Germinal center (tissue), 1 donor: ENCODE measurements at places on chromosomes 2 and 18.

DNA sequence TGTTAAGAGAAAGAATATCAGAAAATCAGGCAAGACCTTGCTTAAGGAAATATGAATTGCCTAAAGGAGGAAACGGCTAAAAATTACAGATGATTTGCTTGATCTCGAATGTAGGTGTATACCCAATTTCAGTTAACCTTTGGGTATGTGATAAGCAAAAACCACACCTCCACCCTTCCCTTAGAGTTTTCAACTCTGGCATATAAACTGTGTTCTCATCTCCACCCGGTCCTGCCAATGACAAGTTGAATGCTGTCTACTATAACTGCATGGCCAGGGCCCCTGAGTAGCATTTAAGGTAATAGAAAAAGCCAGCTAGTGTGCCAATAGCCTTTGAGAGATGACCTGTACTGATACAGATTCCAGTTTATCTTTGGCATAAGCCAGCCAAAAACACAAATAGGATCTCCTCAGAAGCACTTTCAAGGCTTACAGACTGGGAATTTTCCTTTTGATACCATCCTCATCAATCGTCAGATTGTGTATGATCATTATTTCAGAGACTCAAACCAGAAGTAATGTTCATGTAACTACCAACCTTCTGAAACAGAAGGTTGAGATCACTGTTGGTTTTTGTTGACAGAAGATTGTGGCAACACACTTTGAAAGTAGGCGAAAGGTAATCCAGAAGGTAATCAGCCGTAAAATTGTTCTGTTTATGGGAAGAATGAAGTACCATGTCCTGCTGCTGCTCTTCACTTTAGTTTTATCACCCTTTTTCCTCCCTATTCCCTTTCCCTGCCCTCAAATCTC lies 163.1 kb downstream of the GFPT1 start:
- no peak for DNase-seq

GRCh38 chr18:13105059-13105458 lies 113.5 kb upstream of the LDLRAD4 start:
- no peak for DNase-seq

DNA sequence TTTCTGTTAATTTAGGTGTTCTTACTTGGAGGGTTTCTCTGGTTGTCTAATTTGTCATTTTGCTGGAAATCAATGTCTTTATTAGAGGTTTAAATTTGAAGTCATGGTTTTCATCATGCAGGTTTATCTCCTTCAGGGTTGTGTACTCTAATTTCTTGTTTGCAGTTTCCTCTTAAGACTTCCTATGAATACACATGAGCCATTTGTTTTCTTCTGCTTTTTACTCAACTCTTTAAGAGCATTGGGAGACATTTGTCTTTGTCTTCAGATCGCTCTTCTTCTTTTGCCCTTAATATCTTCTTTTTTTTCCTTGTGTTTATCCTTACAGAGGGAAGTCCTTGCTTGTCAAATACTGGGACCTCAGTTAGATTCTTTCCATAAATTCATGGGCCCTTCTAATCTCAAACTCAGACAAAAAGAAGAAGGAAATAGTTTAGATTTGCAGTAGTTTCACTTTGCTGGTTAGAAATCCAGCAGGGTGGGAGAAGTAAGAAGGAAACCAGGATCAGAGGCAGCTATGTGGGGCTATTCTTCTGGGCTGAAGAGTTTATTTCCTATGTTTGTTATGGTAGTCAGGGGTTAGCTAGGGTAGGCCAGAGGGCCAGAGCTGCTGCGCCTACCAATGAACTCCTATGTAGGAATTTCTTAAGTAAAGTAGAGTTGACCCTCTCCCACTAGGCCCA lies 176.6 kb downstream of the DYSF start:
- no peak for DNase-seq

- no peak for DNase-seq
Measured at GRCh38 chr2:180523621-180524340, 456.6 kb upstream of the UBE2E3 start.

DNA sequence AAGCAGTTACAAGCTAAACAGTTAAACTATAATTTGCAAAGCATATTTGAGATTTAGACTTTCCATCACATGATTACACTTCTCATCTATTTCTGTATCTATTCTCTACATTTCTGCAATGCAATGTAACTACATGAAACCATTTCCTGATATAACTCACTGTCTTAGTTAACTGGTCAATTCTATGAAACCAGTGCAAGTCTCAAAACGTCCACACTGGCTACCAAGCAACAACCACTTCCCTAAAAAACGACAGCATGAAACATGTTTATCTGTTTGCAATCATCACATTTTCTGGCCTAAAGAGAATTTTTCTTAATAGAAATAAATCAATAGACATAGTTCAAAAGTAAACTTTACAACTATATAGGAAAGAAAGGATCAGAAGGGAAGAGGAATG lies 17.4 kb downstream of the FECH start:
- DNase-seq, result no peak

DNA sequence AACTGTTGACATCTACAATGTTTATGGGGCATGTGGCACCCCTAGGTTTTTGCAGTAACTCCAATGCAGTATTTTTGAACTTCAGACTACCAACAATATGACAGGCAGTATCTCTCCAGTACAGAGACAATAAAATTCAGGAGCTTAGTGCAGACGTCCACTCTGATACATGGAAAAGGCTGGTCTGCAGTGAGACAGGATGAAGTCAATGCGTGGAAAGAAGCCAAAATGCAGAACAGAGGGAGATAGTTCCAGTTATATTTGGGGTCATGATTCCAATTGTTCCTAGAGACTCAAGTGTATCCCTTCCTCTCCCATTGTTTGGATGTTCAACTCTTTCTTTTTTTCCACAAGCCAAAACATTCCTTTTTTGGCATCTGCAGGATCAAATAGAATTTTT lies 18.7 kb upstream of the SMAD2 start:
- DNase-seq, result no peak

GRCh38 chr2:171972329-171972982 lies 27.3 kb upstream of the METAP1D start:
- DNase-seq, result no peak

- no peak for DNase-seq
Measured at GRCh38 chr2:39696838-39697237, 31.1 kb downstream of the TMEM178A start.

DNA sequence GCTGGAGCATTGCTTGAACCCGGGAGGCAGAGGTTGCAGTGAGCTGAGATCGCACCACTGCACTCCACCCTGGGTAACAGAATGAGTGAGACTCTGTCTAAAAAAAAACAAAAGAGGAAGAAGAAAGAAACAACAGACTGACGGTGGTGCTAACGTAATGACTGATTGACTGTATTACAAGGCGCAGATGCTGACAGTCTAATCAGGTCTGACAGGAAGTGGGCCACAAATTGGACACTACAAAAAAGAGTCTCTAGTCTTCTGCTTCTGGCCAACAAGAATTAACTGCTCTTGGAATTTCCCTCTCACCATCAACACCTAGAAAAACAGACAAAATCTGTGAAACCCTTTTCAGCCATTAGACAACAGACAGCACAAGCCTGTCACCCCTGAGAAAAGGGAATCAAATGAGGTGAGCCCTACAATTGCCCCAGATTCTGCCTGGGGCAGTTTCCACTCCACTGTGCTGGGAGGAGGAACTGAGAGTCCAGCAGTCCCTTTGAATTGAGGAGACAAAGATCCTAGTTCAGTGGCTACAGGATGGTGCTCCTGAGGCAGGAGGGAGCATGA lies 43.3 kb downstream of the SNED1 start:
- peak; percentile 61 for DNase-seq

DNA sequence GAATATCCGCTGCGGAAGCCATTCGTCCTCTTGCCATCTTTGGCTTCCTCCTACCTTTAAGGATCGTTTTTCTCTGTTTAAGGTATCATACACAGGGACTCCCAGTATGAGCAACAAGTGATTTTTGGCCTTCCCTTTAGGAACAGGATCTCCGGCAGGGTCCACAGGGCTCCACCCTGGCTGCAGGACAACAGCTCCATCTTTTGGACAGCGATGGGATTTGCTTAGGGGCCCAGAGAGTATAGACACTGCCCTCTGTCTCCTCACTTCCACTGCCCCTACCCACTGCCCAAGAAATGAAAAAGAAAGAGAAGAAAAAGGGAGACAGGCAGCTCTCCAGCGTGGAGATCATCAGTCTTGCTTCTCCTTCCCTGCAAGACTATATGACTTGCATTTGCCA lies 224.5 kb downstream of the UXS1 start:
- no peak for DNase-seq

GRCh38 chr2:212424082-212424481 lies 114.5 kb downstream of the ERBB4 start:
- DNase-seq, result no peak

DNA sequence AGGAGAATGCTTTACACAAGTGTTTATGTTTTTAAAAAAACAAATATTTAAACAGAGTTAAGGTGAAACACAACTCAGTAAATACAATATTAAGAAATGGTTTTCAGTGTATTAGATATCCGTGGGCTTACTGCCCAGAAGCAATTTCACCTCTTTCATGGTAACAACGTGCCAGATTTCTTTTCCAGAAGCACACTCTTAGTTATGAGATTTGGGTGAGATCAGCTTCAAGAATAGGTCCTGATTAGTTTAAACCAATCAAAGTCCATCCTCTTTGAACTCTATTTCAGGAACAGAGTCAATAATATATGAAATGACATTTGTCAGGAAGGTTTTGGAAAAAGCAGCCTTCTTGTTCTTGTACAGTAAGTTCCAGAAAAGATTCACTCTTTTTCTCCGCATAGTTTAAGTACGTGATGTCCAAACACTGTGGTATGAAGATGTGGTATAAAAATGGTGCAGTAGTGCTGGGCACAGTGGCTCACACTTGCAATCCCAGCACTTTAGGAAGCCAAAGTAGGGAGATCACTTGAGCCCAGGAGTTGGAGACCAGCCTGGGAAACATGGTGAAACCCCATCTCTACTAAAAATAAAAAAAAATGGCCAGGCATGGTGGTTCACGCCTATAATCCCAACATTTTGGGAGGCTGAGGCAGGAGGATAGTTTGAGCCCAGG lies 14.7 kb downstream of the USP34 start:
- DNase-seq, result no peak

DNA sequence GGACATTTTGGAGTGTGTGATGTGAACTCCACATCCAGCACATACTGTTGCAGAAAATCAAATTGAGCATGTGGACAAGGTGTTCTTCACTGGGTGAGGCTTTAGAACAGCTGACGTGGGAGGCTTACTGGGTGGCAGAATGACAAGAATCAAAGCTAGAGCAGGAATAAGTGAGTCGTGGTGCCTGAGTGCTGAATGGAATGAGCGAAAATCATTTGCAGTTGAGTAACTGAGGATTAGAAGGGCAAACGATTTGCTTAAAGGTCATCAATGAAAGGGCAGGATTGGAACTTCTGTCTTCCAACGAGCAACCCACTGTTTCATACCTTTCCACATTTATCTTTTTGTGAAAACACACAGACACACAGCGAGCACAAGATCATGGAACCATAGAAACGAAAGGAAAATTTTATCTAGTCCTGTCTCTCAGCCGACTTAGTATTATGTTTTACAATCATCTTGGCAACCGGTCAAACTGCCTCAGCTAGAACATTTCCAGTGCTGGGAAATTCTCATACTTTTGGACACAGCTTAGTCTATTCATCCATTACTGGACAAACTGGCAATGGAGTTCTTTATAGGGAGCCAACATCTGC lies 7.2 kb upstream of the DAW1 start:
- no peak for DNase-seq

- no peak for DNase-seq
Measured at GRCh38 chr18:286515-287310, 18.9 kb upstream of the THOC1 start.

DNA sequence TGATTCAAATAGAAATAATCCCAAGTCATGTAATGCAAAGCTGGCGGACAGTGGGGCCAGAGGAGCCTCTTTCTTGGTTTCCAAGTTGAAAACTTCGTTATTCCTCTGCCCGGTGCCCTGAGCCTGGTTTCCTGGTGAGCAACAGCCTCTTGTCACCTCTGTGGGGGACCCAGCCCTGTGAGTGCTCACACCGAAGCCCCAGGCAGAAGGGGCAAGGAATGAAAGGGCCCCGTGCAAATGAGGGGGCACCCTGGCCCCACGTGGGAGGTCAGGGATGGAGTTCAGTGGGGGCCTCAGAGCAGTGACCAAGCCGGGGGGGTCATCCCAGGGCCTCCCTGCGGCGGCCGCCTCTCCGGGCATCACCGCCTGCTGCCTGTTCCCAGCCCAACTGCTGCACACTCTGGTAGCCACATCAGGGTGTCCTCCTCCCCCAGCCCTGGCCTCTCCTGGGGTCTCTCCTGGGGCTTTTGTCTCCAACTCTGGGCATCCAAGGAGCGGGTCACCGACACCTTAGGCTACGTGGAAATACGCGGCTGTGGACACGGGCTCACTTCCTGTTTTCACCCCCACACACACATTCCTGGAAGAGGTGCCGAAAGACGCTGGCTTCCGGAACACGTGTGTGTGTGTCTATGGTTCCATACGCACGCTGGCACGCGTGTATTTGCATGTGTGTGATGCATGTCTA lies 64.5 kb downstream of the TWIST2 start:
- DNase-seq, result no peak

GRCh38 chr2:237184192-237184918 lies 98.7 kb downstream of the COPS8 start:
- no peak for DNase-seq

- peak; percentile 10 for DNase-seq
Measured at GRCh38 chr2:97354576-97354975, 235.1 kb downstream of the ANKRD36B start.

DNA sequence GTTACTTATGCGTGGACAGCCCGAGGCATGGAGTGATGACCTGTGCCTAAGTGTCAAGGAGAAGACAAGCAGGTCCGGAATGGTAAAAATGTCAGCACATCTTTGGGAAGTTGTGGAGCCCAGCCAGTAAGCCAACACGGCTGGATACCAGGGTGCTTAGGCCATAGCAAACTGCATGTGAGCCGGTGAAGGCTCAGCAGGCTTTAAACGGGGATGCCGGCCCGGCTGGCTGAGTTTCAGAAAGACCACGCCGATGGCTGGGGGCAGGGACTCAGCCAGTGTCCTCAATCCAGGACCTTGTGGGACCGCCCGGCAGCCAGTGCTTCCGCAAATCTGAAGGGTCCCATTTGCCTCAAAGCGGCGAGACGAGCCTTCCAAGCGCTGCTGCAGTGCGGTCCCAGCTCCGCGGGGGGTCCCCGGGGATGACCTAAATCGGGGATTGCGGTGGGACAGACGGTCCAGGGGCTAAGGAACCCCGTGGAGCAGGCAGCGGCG lies 946 bp upstream of the AGAP1 start:
- DNase-seq, result no peak

- DNase-seq, result peak; percentile 74
Measured at GRCh38 chr2:237673130-237674001, 46.0 kb downstream of the LRRFIP1 start.

DNA sequence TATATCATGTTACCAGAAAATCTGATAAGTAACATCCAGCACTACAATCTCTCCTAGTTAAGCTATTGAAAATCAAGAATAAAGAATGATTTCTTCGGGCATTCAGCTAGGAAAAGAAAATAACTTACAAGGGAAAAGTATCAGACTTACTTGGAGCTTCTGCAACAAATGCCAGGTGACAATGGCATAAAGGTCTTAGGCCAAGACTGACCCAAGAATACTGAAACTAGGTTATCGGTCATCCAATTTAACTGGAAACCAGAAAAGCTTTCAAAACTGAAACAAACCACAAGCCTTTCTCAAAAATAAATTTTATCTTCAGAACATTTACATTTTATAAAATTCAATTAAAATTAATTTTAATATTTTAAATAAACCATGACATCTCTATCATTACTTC lies 214.0 kb upstream of the CCDC68 start:
- DNase-seq, result no peak

- DNase-seq, result no peak
Measured at GRCh38 chr18:13096232-13096631, 105.1 kb downstream of the CEP192 start.
